Activated CD4-positive, alpha-beta memory T cell treated with anti-CD3 and anti-CD28 coated beads, Interleukin-2, amount 10 ng/mL, durations not matched to agents 7 days and 5 days (primary cell): ENCODE measurements at places on chromosomes 2 and 18. TPM values are rescaled to one million over a fixed set of nuclear protein-coding genes. Genes with fewer than 3 reads are reported as not detected.

DNA sequence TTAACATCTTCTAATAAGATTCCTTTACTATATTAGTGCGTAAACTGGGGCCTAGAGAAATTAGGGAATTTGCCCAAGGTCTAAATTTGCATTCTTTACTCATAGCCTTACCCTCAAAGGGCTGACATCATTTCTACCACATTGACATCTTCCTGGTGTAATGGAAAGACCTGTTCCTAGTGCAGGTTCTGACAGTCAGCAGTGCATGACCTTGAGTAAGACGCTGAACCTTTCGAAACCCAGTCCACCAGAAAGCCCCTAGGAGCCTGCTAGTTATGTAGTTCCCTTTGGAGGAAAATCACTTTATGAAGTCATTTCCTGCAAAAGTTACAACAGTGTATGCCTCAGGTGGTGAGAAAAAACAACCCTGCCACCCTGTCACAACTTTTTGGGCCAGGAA is 388.3 kb downstream of the TNS1 start:
- no peak overlapping the region for H3K27ac ChIP-seq
- H3K4me3 ChIP-seq, result no peak overlapping the region
- DNase-seq, result no peak

The INHBB gene
- total RNA-seq, result not detected

The RGPD3 gene
- 0.05 TPM for total RNA-seq

DNA sequence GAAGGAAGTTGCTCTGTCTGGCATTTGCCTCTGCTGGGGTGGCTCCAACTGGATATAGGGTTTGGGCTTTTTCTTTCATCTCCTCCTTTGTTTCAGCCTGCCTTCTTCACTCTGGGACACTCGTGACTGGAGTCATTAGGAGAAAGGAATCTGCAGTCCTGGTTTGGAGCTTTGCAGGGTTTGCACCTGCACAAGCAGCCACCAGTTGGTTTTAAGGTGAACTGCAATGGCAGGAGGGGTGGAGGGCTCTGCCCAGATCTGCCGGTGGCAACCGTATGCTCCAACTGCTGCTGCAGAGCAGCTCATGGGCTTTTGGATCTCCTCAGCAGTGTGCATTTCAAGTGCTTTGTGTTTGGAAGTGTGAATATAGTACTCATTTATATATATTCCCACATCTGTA is 131.3 kb upstream of the MGAT5 start:
- peaks cover 60% of the 10 kb centered on the region for H3K4me1 ChIP-seq
- no peak overlapping the region for H3K27ac ChIP-seq
- peak overlapping the region; percentile 38 for H3K4me3 ChIP-seq
- peaks cover 15% of the 10 kb centered on the region for H3K36me3 ChIP-seq
- no peak for DNase-seq

- H3K4me3 ChIP-seq, result no peak overlapping the region
- peaks cover 13% of the 10 kb centered on the region for H3K27me3 ChIP-seq
- H3K27ac ChIP-seq, result no peak overlapping the region
- no peaks in the 10 kb centered on the region for H3K36me3 ChIP-seq
- no peak for DNase-seq
Observed at GRCh38 chr18:58005011-58005410, 39.0 kb upstream of the NEDD4L start.
